CD8-positive, alpha-beta memory T cell (primary cell): ENCODE measurements at places on chromosomes 11 and 22. TPM values are rescaled to one million over a fixed set of nuclear protein-coding genes. Genes with fewer than 3 reads are reported as not detected.

Gene NAALAD2
- total RNA-seq: not detected

Gene SMIM35
- total RNA-seq: 0.40 TPM

Gene FXYD2
- 5.4 TPM for total RNA-seq

Gene APOA1
- 0.33 TPM for total RNA-seq

Gene BRMS1
- total RNA-seq: 66.5 TPM

Gene NRIP3
- 2.2 TPM for total RNA-seq

Gene ZNF214
- total RNA-seq: not detected

Gene PEX26
- 56.7 TPM for total RNA-seq

- no peak for DNase-seq
Observed at GRCh38 chr22:25077964-25078363, 121.7 kb upstream of the CRYBB3 start.

DNA sequence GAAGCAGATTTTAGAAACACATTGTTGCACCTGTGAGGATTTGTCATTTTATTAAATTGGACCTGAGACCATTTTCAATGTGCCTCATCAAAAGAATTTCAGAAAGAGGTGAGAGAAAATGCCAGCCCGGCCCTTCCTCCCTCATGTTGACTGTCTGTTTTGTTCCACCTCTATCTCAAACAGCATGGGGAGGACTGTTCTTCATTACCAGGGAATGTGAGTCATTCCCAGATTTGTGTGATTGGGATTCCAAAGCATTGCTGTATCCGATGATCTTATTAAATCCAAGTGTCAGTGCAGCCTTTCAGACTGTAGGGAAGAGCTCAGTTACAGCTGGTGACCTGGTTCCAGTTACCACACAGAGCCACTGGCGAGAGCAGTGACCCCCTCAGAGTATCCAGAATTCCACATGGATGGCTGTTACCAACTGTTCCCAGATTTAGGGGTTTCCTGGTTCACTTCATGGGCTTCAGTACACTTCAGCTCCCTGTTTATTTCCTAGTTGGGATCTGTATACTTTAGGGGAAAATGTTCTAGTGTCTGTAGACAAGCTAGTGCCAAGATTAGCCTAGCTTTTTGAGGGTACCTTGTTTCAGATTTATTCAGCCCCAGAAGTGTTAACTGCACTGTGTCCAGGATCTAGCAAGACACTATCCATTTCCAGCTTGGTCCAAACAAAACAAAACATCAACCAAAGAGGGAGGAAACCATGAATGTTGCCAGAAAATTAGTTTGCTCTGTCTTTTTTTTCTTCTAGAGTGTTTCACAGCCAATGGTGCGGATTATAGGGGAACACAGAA is 20.9 kb downstream of the KREMEN1 start:
- DNase-seq: no peak

DNA sequence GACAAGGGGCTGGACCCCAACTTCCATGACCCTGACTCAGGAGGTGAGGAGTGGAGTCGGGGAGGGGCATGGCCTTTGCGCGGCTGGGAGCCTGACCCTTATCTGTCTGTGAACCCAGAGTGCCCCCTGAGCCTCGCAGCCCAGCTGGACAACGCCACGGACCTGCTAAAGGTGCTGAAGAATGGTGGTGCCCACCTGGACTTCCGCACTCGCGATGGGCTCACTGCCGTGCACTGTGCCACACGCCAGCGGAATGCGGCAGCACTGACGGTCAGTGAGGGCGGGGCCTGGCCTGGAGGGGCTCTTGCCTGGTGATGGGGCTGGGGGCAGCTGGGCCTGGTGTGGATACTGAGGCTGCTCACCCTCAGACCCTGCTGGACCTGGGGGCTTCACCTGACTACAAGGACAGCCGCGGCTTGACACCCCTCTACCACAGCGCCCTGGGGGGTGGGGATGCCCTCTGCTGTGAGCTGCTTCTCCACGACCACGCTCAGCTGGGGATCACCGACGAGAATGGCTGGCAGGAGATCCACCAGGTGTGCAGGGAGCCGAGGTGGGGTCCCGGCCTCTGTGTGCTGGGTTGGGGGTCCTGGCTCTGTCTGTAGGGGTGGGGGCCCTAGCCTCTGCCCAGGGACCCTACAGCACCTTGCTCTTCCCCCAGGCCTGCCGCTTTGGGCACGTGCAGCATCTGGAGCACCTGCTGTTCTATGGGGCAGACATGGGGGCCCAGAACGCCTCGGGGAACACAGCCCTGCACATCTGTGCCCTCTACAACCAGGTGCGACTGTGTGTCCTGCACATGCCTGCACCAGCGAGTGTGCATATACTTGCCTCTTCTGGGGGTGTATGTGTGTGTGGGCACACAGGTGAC is 6.3 kb downstream of the SHANK3 start:
- no peak for DNase-seq

DNA sequence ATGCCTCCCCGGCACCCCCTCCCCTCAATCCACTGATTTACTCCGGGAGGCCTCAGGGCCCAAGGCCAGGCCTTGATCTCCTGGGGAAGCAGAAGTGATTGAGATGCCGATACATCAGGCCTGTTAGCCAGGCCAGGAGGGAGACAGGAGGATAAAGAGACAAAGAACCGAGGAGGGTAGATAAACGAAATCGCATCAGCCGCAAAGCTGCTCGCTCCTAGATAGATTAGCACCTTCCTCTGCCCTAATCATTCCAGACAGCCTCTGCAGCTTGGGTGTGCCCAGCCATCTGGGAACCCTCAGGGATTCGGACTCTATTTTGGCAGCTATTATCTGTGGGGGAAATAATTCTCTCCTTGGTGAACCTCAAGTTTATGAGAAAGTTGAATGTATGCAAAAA is 121.2 kb downstream of the ABTB2 start:
- DNase-seq: no peak

- peak; percentile 26 for DNase-seq
Observed at GRCh38 chr22:30649430-30650007, 13.9 kb downstream of the SLC35E4 start.

DNA sequence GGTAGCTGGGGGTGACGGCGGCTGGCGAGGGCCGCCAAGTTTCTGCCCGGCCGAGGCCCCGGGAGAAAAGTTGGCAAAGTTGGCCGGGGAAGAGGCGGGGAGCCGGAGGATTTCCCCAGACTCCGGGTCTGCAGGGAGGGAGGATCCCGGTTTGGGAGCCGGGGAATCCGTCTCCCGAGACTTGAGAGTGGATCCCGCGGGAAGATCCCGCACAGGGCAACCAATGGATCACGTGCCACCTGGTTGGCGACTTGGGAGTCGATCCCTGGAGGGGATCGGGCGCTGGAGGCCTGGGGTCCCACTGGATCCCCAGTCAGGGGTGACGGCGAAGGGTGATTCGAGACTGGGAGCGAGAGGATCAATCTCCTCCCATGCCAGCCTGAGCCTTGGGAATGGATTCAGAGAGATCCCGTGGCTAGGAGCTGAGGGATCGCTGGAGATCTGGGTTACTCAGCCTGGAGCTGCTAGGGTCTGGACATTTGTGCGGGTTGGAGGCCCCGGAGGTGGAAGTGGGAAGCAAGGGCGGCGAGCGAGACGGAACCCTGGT is 394 bp downstream of the KIAA1671 start:
- DNase-seq: no peak

DNA sequence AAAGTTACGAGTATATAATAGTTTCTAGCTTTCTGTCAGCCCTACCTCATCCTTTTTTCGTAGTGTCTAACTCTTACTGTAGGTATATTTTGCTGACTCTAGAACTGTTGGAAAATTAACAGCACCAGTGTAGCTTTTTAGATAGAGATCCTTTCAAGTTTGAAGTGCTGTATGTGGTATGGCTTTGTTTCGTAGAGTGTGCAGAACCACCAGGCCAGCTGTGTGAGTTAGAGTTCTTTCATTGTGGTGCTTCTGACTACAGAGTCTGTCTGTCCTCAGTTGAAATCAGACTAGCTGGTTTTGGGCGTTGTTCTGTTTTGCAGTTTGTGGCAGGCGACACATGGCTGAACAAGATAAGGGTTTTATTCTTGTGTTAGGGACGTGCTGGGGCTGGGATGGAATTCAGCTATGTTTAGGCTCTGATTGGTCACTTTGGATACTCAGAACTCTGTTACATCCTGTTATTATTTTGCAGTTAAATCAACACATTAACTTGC is 3.2 kb downstream of the ARHGEF12 start:
- peak; percentile 4 for DNase-seq

DNA sequence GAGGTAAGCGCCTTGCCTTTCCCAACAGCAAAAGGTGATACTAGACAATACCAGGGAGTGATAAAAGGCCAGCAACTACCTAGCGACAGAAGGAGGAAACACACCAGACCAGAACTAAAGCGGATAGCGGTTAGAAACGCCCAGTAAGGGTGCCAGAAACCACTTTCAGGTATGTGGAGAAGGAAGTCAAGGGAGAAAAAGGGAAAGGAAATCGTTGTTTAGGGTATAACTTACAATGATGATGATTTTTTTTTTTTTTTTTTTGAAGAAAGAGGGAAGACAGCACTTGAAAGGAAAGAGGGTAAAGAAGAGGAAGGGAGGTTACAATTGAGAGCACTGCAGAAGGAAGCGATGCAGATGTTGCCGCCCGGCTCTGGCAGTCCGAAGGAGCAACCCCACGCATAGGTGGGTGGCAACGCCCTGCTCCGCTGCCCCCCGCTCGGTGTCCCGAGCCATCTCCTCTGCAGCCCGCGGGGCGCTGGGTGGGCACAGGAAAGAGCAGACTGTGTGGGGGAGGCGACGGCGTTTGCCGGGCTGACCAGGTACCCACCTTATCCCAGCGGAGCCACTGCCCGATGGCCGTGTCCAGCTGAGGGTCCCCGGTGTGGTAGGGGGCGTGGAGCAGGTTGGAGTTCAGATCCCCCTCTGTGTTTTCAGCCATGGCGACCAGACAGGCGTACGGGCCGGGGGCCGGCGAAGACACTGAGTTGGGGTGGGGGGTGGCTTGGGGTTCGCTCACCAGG is 561 bp downstream of the PGM2L1 start:
- DNase-seq: peak; percentile 21

DNA sequence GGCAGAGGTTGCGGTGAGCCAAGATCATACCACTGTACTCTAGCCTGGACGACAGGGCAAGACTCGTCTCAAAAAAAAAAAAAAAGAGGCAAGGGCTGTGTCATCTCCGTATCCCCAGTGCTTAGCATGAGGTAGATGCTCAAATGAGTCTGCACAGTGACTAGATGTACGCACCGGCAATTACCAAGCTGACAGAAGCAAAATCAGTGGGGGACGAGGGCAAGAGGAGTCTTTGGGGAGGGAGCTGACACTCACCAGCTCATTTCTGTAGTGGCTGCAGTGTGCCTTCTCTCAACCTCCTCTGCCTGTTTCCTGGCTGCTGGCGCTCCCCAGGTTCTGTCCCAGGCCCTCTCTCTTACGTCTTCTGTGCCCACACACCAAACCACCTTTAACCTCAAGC is 69.9 kb downstream of the PACSIN2 start:
- no peak for DNase-seq

- no peak for DNase-seq
Observed at GRCh38 chr11:95137299-95137698, 47.7 kb downstream of the ENDOD1 start.

DNA sequence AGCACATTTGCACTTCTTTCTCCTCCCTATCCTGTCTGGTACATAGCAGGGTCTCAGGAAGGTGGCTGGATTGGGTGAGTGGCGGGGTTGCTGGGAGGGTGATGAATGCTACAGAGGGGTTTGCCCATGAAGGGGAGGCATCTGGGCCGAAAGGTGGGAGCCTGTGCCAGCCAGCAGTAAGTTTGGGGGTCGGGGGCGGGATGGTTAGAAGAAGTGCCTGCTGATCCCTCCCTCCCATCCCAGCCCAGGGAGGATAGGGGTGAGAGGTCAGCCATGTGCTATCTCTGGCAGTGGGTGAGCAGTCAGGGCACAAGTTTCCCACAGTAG is 2.8 kb downstream of the CD82 start:
- DNase-seq: no peak

GRCh38 chr22:19321757-19322156 is 30.2 kb upstream of the CLTCL1 start:
- DNase-seq: no peak

GRCh38 chr22:30874431-30875370 is 93.9 kb downstream of the MORC2 start:
- DNase-seq: no peak

- no peak for DNase-seq
Observed at GRCh38 chr11:74505911-74506310, 12.4 kb upstream of the LIPT2 start.

- DNase-seq: peak; percentile 13
Observed at GRCh38 chr22:44365832-44366231, 53.1 kb upstream of the SHISAL1 start.

DNA sequence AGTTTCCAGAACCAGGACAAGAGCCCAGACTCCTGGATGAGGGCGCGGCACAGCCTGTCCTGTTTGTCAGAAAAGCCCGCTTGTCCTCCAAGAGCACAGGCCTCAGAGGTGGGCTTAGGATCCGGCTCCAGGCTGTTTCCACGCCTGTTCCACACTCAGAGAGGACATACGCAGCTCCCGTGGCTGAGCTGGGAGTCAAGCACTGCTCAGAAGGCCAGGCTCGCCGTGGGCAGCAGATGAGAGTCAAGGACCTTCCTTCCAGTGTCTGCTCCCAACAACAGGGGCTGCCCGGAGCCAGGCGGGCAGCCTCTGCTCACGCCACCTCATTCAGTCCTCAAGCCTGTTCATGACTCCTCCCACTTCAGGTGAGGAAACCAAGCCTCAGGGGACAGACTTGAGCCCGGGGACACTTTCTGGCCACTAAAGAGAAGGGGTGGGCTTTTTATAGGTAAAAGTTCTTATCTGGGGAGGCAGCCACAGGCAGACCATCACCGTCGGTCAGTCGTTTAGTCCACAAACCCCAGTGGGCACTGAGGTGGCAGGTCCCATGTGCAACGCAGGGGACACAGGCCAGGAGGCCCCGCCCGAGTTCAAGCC is 3.8 kb downstream of the CYB5R3 start:
- no peak for DNase-seq

DNA sequence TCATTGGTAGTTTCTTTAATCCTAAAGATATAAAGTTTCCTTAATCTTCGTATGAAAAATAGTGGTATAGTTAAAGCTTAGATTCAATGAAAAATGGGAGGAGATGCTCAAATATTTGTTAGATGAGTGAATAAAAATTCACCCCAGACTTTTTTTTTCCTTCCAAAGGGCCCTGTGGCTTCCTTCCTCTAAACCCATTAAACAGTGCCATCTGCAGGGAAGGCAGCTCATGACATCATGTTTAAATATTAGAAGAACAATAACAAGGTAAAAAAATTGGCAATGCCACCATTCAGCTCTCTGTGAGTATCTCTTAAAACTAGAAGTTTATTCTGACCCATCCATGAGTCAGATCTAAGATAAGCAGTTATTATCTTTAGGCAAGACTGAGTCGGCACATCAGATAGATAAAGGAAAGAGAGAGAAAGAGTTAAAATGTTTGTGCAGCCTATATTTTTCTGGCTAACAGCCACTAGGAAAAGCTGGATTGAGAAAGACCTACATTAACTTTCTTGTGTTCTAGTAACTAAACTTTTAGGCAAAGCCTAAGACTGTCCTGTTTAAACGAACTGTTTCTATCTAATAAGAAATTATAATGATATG is 19.1 kb upstream of the OOSP1 start:
- no peak for DNase-seq

- DNase-seq: no peak
Observed at GRCh38 chr11:84056653-84057376, 770.6 kb upstream of the CCDC90B start.

- DNase-seq: no peak
Observed at GRCh38 chr22:33650244-33650643, 270.0 kb downstream of the LARGE1 start.
